Breast epithelium (tissue), 4 donors: ENCODE measurements at places on chromosomes 11 and 22. TPM values are rescaled to one million over a fixed set of nuclear protein-coding genes. Genes with fewer than 3 reads are reported as not detected.

SLC43A3 gene
- total RNA-seq = 130 TPM

DNA sequence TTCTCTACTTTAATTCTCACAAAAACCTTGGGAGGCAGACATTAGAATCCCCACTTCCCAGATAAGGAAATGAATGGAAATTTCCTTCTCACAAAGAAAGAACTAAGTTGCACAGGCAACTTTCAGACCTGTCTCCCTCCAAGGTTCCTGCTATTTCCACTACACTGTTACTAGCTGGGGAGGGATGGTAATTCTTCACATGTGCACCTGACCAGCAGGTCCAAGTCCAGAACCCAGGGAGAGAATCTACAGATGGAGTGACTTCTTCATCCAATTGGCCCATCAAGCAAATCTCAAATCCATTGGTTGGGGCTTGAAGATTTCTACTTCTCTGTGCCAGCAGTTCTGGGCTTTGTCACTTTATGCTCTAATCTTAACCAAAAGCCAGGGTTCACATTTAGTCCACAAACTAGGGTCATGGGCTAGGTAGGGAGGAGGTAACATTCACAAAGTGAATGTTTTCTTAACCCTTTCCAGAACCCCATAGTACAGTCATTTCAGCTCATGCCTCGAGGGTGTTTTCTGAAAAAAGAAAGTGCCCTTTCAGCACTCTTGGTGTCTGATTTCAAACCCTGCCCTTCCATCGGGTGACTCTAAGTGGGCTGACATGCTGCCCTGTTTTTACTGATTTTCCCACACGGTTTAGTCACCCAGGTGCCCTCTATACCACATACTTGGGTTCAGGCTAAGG lies 2.7 kb downstream of the POU2AF1 start:
- DNase-seq = no peak

DNA sequence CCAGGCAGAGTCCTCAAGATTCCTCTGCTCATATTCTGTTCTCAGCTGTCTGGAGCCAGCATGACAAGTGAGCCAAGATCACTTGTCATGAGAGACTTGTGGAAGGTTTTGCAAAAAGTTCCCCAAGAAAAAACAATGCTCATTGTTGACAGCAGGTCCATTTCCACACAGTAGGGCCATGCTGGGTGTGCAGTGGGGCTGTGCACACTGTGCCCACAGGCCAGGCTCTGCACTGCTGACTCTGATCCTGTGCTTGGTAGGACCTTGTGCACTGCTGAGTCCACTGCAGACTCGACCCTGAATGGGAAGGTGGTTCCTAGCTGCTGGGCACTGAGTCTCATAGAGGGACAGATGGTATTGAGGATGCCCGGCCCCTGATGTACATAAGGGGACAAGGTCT lies 33.9 kb upstream of the IGLL5 start:
- no peak for DNase-seq

DNA sequence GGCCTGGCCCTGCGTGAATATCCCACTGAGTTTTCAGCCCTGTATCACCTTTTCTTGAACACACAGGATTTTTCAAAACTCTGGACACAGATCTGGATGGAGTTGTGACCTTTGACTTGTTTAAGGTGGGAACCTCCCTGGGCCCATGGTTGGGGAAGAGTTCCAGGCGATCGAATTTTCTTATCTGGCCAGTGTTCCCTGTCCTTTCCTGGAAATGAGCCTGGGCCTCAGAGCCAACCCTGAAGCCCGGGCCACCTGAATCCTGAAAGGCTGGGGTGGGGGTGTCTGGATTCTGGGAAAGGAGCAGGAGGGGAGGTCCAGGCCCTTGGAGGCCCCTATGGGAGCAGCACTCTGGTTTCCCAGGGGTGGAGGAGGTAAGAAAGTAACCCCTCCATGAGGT lies 29.0 kb downstream of the CAPN1 start:
- DNase-seq = no peak

DNA sequence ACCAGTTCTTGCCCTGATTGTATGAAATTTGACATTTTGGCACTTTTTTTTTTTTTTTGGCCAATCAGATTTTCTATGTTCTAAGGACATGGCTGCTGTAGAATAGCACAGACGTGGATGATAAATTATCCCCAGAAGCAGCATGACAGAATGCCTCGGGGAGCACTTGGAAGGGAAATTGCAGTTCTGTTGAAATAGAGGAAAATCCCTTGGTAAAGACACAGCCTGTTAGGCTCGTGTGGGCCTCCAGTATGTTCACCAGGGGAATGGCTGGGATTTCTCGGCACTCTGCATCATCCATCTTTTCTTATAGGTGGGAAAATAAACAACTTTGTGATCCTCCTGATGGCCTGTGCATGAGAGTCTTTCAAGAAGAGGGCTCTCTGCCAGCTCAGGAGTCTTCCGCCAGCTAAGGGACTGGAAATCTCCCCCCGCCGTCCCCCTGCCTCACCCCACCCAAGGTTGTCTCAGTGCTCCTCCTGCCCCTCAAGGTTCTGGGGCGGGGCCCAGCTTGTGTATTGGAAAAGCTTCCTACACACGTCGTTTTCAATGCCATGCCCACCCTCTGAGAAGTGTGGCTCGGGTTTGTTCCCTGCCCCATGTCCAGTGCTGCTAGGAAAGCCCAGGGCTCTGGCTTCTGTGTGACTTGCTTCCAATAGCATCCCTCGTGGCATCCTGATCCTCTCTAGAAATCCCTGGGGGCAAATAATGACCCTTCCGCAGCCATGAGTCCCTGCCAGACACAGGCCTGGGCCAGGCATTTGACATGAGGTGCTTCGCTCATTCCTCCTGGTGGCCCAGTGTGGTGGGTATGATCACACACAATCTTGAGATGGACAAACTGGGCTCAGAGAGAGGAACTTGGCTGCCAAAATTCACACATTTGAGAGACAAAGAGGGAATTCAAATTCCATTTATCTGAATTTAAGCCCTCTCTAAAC lies 70.6 kb upstream of the ATXN10 start:
- no peak for DNase-seq

DNA sequence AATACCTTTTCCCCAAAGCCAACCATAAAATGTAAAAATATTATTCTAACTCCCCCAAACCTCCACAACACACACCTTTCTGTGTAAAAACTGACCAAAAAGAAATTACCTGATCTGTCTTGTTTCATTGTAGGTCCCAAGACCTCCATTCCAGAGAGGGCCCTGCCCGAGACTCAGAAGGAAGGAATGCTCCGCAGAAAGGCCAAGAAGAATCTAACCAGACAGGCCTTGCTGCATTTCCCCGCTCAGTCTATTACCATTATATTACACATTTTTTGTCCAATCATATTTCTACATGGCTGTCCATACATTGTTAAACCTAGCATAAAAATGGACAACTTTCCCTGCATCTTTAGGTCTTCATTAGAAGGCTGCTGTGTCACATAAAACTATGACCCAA lies 237.5 kb upstream of the UBASH3B start:
- no peak for DNase-seq

- DNase-seq = no peak
Measured at GRCh38 chr11:126857860-126858808, 142.4 kb downstream of the KIRREL3 start.

KRTAP5-2 gene
- total RNA-seq = not detected

LDHAL6A gene
- total RNA-seq = not detected

- DNase-seq = no peak
Measured at GRCh38 chr11:76030286-76030685, 176.0 kb downstream of the WNT11 start.

DEAF1 gene
- 42.6 TPM for total RNA-seq

POLD3 gene
- 9.8 TPM for total RNA-seq

DNA sequence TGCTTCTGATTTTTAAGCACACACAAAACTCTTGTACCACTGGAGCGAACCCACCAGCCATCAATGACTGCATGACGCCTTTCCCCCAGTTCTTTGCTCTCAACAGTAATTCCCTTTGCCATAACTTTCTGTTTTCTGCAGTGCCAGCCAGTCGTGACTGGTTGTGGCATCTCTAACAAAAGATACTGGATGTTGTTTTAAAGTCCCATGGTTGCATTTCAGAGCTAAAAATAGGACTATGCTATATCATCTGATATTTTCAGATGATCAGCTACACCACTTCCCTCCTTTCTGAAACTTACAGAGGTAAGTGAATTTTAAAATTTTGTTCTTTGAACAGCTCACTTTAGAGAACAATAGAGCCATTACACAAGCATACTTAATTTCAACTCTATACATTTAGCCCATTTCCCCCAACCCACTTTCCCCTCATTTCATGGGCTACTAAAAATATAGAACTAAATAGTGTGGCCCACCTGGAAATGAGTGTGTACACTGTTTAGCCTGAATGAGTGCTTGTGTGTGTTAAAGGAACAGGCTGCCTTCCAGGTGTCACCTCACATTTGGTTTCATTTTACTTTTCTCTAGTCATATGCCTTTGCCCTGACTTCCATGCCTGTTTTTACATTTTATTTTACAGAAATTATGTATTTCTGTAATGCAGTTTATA lies 136.9 kb upstream of the ZC3H12C start:
- no peak for DNase-seq

GPR83 gene
- total RNA-seq = 0.15 TPM

- no peak for DNase-seq
Measured at GRCh38 chr11:26898799-26899198, 95.1 kb upstream of the FIBIN start.

KCNE3 gene
- total RNA-seq = 4.7 TPM

- DNase-seq = no peak
Measured at GRCh38 chr11:68632802-68633201, 51.5 kb upstream of the GAL start.

DNA sequence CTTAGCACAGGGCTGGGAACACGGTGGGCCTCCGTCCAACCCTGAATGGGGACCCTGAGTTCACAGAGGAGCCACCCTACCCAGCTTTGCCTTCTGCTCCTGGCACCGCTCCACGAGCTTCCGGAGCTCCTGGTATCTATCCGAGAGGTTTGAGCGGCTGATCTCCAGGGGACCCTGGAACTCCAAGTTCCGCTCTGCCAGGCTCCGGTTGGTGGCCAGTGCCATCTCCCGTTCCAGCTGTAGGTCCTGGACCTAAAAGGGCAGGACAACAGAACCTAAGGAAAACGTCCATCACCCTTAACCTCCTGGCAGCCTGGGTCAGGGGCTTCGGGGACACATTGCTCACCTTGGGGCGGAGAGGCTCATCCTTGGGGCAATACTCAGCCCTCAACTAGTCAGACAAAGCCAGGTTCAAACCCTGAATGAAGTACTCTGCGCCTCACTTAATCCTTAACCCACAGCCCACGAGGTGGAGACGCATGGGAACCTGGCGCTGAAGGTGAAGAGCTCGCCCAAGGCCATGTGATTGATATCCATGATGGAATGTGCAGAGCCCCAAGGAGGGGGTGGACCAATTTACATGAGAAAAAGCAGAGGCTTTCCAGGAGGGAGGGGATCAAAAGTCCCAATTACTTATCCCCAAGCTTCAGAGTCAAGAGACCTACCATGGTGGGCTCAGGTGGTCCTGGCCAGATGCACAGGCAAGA lies 27.1 kb downstream of the VPS37C start:
- no peak for DNase-seq

DNA sequence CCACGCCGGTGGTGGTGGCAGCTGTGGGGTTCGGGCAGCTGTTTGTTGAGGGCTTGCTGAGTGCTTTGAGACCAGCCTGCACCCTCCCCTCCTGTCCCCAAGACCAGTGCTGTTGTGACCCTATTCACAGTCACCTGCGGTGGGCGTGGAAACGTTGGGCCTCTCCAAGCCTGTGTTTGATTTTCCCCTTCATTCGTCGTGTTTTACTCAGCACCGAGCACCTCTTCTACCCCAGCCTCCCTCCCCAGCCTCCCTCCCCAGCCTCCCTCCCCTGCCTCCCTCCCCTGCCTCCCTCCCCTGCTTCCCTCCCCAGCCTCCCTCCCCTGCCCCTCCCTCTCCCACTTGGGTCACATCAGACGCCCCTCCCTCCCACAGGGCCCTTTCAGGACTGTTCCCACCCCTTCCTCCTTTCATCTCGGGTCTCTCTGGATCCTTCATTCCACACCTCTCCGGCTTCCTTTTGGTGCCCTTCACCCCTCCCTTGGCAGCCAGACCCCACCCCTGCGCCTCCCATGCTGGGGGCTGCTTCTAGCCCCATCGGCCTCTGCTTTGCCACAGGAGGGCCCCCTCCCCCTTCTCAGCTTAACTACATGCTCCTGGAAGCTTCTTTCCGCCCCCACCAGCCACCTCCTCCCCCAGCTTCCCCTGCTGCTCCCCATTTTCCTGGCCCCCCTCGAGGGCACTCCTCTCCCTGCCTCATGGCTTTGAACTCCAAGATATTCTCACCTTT lies 14.8 kb downstream of the FRMD8 start:
- DNase-seq = no peak

TRIM48 gene
- total RNA-seq = not detected

RFPL1 gene
- total RNA-seq = not detected

DNA sequence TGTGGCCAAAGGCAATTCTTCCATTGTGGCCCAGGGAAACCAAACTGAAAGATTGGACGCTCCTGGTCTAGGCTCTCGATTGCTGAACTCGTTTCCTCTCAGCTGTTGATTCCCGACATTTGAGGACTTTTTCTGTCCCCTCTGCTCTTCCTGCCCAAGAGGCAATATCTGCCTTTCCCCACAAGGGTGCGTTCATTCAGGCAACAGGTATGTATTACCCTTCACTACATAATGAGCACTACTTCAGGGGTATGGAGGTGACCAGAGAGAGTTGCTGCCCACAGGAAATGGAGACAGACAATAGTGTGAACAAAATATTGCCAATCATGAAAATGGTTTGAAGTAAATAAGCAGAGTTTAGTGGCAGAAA lies 8.2 kb downstream of the PTH start:
- DNase-seq = no peak

DNA sequence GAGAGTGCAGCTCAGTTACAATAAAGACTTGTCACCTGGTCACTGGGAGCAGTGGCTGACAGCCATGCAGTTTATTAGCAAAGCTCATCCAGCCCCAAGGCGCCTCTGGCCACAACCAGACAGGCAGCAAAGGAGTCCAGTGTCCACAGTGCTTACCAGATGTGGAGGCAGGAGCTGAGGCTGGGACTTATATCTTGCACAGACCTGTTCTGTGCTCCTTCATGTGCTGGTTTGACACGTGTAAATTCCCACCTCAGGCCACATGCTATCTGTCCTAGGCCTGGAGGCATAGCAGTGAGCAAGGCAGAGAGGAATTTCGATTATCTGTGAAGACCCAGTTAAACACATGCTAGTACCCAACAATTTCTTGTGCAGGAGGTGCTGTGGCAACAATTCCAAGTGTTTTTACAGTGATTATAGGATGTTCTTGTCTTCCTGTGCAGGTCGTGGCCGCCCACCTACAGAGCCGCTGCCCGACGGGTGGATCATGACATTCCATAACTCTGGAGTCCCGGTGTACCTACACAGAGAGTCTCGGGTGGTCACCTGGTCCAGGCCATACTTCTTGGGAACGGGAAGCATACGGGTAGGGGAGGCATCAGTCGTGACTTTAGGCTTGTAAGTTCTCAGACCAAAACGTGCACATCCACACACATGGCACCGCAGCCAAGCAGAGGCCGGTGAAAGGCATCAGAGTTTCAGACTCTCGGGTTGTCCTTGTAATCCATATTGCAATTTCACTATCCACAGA lies 9.4 kb downstream of the DGCR8 start:
- no peak for DNase-seq
